ENCODE measurements at places on chromosomes 5 and 9. TPM values are rescaled to one million over a fixed set of nuclear protein-coding genes. Genes with fewer than 3 reads are reported as not detected.
A peak's percentile ranks its signal among the peaks of the same experiment; 100 is the strongest.

DNA sequence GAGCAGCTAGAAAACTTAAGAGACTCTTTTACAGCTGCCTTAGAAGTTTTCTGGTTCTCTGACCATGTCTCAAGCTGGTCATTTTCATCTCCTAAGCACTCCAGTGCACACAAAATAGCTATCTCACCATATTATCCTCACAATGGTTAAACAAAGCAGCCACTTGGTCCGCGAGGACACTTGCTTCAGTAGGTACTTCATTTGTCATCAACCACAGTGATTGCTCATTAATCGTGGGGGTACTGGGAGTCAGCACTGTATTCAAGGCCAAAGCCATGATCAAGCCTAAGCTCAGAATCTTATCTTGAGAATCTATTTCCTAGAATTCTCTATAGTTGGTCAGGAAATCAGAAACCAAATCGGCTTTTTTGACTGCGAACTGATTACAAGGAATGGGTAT lies 2.9 kb downstream of the ARL14EPL start:
- H3K4me3 ChIP-seq = no peak overlapping the region
- H3K27me3 ChIP-seq = no peaks in the 10 kb centered on the region
- H3K36me3 ChIP-seq = no peaks in the 10 kb centered on the region
- no peaks in the 10 kb centered on the region for H3K4me1 ChIP-seq
- no peak for DNase-seq
- H3K27ac ChIP-seq = no peak overlapping the region

DNA sequence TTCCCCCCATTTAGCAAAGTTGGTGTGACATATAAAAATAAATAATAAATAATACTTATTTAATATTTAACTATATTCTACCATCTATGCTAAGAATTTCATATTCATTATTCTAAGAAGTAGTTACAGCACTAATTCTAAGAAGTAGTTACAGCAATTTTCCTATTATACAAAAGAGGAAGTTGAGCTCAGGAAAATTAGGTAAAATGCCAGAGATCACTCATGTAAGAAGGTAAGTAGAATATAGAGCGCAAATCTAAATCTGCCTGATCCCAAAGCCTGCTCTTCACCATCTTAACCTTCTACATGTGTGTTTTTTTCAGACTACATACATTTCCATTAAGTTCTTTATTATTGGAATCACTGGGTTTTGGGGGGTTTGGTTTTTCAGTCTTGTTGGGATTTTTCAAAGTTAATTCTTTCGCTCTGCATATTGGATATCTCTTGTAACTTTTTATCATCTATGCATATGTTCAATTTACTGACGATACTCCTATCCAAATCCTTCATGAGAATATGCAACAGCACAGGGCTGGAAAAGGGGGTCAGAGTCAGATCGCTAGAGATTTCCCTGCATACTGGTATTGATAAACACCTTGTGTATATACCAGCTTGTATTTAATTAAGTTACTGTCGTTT lies 852.1 kb downstream of the MAT2B start:
- no peak for DNase-seq
- no peaks in the 10 kb centered on the region for H3K27me3 ChIP-seq
- H3K4me1 ChIP-seq = peaks cover 17% of the 10 kb centered on the region
- no peak overlapping the region for H3K4me3 ChIP-seq
- H3K27ac ChIP-seq = no peak overlapping the region

DNA sequence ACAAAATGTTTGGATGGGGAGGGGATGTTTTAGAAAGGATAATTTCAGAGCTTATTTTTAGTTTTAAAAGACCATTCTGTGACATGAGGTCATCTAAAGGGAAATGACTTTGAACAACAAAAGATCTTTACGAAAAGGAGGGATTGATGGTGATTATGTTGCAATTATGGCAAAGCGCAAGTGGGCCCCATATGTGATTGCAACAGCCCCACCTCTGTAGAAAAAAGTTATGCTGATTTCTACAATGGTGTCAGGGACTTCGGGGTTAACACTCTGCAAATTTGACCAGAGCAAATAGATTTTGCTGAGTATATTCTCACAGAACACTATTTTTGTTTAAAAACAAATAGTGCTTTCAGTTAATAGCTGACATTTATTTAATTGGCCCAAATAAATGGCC lies 312.8 kb downstream of the NSG2 start:
- no peak for DNase-seq
- no peak overlapping the region for H3K27ac ChIP-seq
- H3K4me3 ChIP-seq = no peak overlapping the region
- no peaks in the 10 kb centered on the region for H3K36me3 ChIP-seq
- peaks cover 7% of the 10 kb centered on the region for H3K4me1 ChIP-seq

- H3K4me3 ChIP-seq = no peak overlapping the region
- no peaks in the 10 kb centered on the region for H3K4me1 ChIP-seq
- no peaks in the 10 kb centered on the region for H3K36me3 ChIP-seq
- no peaks in the 10 kb centered on the region for H3K27me3 ChIP-seq
- no peak for DNase-seq
- H3K27ac ChIP-seq = no peak overlapping the region
These were observed 12.6 kb downstream of the SLIT3 start for GRCh38 chr5:169288066-169288930.

Gene MUSK
- polyA plus RNA-seq = not detected

- no peak overlapping the region for H3K4me3 ChIP-seq
- DNase-seq = no peak
- H3K4me1 ChIP-seq = peaks cover 29% of the 10 kb centered on the region
- no peaks in the 10 kb centered on the region for H3K27me3 ChIP-seq
- no peaks in the 10 kb centered on the region for H3K36me3 ChIP-seq
These were observed 176.3 kb downstream of the TMEM161B start for GRCh38 chr5:88092358-88092757.

DNA sequence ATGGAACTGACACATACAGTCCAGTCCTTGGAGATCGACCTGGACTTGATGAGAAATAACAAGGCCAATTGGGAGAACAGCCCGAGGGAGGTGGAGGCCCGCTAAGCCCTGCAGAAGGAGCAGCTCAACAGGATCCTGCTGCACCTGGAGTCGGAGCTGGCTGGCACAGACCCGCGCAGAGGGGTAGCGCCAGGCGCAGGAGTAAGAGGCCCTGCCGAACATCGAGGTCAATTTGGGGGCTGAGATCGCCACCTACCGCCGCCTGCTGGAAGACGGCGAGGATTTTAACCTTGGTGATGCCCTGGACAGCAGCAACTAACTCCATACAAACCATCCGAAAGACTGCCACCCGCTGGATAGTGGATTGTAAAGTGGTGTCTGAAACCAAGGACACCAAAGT lies 1610.1 kb upstream of the ACO1 start:
- H3K27me3 ChIP-seq = no peaks in the 10 kb centered on the region
- no peak for DNase-seq
- H3K27ac ChIP-seq = no peak overlapping the region
- H3K4me1 ChIP-seq = no peaks in the 10 kb centered on the region
- H3K36me3 ChIP-seq = no peaks in the 10 kb centered on the region

GRCh38 chr5:17261075-17261474 lies 43.6 kb downstream of the BASP1 start:
- no peaks in the 10 kb centered on the region for H3K27me3 ChIP-seq
- DNase-seq = no peak
- H3K4me1 ChIP-seq = peaks cover 11% of the 10 kb centered on the region
- no peak overlapping the region for H3K27ac ChIP-seq
- no peak overlapping the region for H3K4me3 ChIP-seq

- H3K27me3 ChIP-seq = no peaks in the 10 kb centered on the region
- H3K4me1 ChIP-seq = no peaks in the 10 kb centered on the region
- H3K4me3 ChIP-seq = no peak overlapping the region
- H3K36me3 ChIP-seq = no peaks in the 10 kb centered on the region
- no peak overlapping the region for H3K27ac ChIP-seq
These were observed 2.5 kb upstream of the TENT4A start for GRCh38 chr5:6710551-6711318.

GRCh38 chr9:9494336-9494735 lies 1118.5 kb downstream of the PTPRD start:
- H3K4me3 ChIP-seq = no peak overlapping the region
- H3K27ac ChIP-seq = no peak overlapping the region
- H3K4me1 ChIP-seq = no peaks in the 10 kb centered on the region
- DNase-seq = no peak
- no peaks in the 10 kb centered on the region for H3K27me3 ChIP-seq

Gene WWC1
- polyA plus RNA-seq = 15.2 TPM

DNA sequence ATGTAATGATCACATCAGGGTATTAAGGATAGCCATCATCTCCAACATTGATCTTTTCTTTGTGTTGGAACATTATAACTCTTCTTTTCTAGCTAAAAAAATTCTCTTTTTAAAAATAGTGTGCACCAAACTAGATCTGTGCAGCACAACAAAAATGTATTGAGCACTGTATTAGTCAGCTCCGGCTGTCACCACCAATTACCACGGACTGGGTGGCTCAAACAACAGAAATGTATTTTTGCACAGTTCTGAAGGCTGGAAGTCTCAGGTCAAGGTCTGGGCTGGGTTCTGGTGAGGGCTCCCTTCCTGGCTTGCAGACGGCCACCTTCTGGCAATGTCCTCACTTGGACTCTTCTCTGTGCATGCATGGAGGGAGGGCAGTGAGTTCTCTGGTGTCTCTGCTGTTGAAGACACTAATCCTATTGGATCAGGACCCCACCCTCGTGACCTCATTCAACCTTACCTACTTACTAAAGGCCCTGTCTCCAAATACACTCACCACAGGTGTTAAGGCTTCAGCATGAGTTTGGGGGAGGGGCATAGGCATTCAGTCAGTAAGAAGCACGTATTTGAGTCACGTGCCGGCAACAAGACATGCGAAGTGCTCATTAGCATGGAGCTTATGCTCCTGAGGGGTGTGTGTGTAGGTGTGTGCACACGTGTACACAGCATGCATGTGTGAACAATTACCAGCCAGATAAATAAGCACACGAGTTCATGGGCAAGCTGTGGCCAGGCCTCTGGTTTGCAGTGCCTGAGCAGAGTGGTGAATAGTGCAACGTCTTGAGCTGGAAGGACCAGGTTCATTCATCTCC lies 89.4 kb upstream of the SH3PXD2B start:
- H3K36me3 ChIP-seq = no peaks in the 10 kb centered on the region
- no peak overlapping the region for H3K4me3 ChIP-seq
- H3K27ac ChIP-seq = no peak overlapping the region
- no peaks in the 10 kb centered on the region for H3K27me3 ChIP-seq
- no peak for DNase-seq
- peaks cover 31% of the 10 kb centered on the region for H3K4me1 ChIP-seq

Gene FRRS1L
- 3.7 TPM for polyA plus RNA-seq

DNA sequence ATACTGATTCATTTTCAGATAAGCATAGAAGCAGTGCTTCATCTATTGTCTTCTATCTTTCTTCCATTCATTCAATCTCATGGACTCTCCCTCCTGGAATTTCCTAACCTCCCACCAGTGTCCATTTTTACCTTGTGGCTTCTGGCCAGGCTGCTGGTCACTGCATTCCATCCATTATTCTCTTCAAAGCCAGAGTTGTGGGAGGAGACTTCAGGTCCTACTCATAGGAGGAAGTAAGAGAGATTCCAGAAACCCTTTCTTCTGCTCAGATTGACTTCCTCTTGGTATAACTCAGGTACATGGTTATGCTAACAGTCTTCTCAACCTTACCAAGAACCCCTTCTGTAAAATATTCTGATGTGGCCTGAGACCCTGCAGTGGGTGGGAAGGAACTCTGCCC lies 153.3 kb upstream of the SLC12A2 start:
- no peak overlapping the region for H3K4me3 ChIP-seq
- peaks cover 6% of the 10 kb centered on the region for H3K4me1 ChIP-seq
- no peak for DNase-seq

GRCh38 chr5:97094579-97095317 lies 47.7 kb downstream of the LIX1 start:
- no peaks in the 10 kb centered on the region for H3K27me3 ChIP-seq
- DNase-seq = no peak

GRCh38 chr9:106637486-106637885 lies 225.5 kb upstream of the ZNF462 start:
- H3K4me1 ChIP-seq = no peaks in the 10 kb centered on the region
- no peaks in the 10 kb centered on the region for H3K36me3 ChIP-seq
- no peaks in the 10 kb centered on the region for H3K27me3 ChIP-seq
- H3K4me3 ChIP-seq = no peak overlapping the region

Gene TNFSF15
- 0.64 TPM for polyA plus RNA-seq

DNA sequence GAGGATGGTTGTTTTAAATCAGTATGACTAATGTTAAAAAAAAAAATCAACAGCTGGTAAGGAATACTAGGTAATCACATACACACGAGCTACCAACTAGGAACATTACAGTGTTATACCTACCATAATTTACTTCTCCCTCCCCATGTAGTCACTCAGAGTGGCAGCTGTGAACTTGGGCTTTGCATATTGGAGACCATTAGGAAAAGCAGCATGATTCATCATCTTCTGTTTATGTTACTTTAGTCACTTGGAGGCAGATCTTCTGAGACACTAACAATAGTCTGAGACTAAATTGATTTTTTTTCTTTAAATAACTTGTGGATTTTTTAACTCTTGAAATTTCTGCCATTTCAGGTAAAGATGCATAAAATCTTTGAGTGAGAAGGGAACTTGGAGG lies 141.5 kb upstream of the NR4A3 start:
- DNase-seq = no peak
- H3K27me3 ChIP-seq = no peaks in the 10 kb centered on the region
- no peaks in the 10 kb centered on the region for H3K36me3 ChIP-seq

DNA sequence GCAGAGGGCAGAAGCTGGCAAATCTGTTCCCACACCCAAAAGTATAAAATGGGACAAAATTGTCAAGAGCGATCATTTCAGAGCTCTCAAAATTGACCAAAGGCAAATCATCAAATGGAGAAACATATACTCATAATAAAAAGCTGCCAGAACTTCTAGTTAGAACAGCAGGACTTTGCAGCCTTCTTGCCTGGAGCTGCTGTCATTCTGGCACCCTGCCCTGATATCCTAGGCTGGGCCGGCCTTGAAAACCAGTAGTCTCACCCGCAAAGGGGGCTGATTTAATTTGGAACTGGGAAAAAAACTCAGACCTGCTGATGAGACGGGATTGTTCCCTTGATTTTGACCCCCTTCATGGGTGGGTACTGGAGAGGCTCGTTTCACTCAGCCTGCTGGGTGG lies 18.5 kb downstream of the OR2V1 start:
- H3K4me1 ChIP-seq = no peaks in the 10 kb centered on the region
- no peaks in the 10 kb centered on the region for H3K36me3 ChIP-seq
- no peak overlapping the region for H3K4me3 ChIP-seq
- no peak overlapping the region for H3K27ac ChIP-seq

Gene TLR4
- polyA plus RNA-seq = 1.2 TPM

Gene ENHO
- polyA plus RNA-seq = 1.5 TPM

GRCh38 chr5:62093411-62093810 lies 212.6 kb upstream of the KIF2A start:
- no peak for DNase-seq
- no peaks in the 10 kb centered on the region for H3K27me3 ChIP-seq
- peak overlapping the region; percentile 30 for H3K4me3 ChIP-seq
- H3K36me3 ChIP-seq = no peaks in the 10 kb centered on the region
- peaks cover 5% of the 10 kb centered on the region for H3K4me1 ChIP-seq

GRCh38 chr5:405421-405820 lies 37.6 kb upstream of the EXOC3 start:
- no peaks in the 10 kb centered on the region for H3K27me3 ChIP-seq
- peak; percentile 7 for DNase-seq
- no peak overlapping the region for H3K27ac ChIP-seq
- H3K4me3 ChIP-seq = no peak overlapping the region

GRCh38 chr5:147935032-147935431 lies 28.7 kb upstream of the C5orf46 start:
- DNase-seq = peak; percentile 53
- no peak overlapping the region for H3K27ac ChIP-seq
- H3K4me1 ChIP-seq = no peaks in the 10 kb centered on the region
- H3K36me3 ChIP-seq = no peaks in the 10 kb centered on the region

Gene BTNL3
- polyA plus RNA-seq = not detected

All from SK-N-SH (cell line).